ENCODE measurements at places on chromosomes 11 and 22. TPM values are rescaled to one million over a fixed set of nuclear protein-coding genes. Genes with fewer than 3 reads are reported as not detected.

DNA sequence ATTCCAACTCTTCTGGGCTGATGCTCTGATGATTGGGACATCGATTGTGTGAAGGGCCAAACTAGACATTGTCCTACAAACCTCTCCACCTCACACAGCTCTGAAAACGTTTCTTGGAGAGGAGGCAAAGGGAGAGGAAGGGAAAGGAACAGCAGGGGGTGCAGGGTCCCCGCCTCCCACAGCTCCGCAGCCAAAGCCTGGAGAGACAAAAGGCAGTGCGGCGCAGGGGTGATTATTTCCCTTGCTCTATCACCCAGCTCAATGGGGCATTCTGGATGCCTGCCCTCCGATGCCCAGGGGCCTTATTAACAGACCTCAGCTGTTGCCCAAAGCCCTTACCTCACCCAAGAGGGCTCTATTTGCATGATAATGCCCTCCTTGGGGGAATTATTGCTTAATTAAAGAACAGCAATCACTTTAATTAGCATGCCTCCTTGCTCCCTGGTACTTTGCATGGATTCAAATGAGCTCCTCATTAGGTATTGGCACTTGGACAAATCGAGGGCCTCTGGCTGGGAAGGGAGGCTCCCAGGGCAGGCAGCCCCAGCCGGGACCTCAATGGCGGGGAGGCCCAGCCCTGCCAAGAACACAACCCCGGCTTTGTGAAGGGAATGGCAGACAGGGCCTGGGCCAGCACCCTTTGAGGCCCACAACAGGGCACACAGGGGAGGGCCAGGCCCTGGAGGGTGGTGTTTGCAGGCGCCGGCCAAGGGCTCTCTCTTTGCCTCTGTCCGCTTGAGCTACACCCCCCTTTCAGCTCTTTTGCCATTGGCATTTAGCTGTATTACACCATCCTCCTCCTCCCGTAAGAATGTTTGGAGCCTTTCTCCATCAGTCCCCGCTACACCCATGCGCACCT is 19.8 kb upstream of the CDON start:
- DNase-seq, result no peak

DNA sequence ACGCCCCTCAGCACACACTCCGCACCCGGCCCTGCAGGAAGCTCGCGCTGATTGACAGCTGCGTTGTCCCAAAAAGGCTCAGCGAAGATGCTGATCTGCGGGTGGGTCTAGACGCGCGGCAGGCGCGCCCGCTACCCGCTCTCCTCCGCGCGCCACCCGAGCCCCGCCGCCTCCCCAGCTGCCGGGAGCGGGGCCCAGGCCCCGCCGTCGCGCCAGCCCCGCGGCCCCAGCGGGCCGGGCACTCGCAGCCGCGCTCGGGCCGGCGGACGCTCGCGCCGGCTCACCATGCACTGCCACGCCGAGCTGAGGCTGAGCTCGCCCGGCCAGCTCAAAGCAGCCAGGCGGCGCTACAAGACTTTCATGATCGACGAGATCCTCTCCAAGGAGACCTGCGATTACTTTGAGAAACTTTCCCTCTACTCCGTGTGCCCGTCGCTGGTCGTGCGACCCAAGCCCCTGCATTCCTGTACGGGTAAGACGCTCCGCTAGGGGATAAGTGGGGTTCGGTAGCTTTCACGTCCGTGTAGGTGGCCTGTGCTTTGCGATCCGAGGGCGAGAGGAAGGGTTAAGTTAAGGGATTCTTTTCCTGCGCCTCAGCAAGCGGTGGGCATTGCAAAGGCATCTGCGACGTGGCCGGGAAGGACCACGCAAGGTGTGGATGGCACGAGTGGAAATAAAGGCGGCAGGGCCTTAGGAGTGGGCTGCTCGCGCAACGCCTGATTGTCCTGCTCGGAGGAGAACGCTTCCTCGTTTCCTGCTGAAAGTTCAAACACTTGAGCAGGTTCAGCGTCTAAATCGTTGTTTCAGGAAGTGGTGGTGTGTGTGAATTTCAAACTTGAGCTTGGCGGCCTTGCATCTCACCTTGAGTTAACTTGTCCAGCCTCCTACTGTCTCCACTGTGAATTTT is at the start of gene BARX2:
Gene BARX2, plus strand, starts transcription at position 98 of the 907 bp plus-strand sequence. Its CDS starts 188 bp downstream, at position 286.
- DNase-seq, result peak; percentile 62

Gene TMPRSS5
- total RNA-seq, result 0.72 TPM

DNA sequence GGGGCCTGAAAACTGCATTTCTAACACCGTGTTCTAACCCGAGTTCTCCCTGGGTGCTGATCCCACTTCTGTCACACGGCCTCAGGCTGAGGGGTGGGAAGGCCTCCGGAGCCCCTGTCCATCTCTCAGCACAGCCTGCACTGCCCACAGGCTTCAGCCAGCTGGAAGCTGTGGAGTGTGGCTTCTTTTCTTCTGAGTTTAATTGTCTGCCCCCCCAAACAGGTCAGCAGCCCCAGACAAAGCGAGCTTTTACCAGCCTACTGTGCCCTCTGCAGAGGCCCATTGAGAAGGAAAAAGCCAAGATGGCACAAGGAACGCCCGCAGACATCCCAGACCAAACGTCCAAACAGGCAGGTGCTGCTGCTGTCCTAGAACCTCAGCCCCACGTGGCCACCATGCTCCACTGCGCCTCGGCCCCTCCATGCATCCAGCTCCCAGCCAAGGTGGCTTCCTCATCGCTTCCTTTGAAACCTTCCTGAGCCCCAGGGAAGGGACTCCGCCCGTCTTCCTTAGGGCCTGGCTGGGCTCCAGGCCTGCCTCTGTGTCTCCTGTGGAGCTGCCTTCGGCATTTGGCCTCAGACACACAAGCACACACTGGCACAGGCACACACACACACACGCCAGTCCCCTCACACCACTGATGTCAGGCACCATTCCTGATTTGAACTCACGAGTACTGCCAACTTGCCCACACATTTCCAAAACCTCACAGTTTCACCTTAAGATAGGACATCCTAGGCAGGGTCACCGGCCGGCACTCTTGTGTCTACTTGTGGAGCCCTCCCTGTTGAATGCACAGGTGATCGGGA is 1.7 kb downstream of the MOB2 start:
- DNase-seq, result peak; percentile 39

DNA sequence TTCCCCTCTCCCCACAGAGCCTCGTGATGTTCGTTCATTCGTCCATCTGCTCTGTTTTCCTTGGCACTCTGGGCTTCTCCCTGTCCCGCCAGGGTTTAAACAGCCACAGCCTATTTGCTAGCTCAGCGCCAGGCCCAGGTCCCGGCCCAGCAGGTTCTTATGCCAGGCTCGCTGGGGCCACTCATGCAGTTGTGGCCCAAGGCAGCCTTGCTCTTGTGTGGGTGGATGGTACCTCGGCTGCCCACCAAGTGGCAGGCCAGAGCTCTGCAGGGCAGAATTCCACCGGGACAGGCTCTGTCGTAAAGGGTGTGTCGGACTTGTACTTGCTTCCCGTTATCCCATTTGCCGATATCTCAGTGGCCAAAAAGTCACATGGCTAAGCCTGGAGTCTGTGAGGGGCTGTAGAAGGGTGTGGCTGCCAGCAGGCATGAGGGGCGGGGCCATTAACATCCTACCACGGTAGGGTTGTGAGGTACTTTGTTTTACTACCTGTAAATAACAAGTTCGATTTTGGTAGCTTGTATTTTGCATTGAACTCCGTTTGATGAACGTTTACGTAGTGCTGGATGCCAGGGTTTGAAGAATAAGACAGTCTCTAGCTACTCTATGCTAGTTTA is 7.9 kb downstream of the FAM118A start:
- no peak for DNase-seq

- no peak for DNase-seq
These were observed 65.4 kb downstream of the SMCO4 start for GRCh38 chr11:93477684-93478234.

DNA sequence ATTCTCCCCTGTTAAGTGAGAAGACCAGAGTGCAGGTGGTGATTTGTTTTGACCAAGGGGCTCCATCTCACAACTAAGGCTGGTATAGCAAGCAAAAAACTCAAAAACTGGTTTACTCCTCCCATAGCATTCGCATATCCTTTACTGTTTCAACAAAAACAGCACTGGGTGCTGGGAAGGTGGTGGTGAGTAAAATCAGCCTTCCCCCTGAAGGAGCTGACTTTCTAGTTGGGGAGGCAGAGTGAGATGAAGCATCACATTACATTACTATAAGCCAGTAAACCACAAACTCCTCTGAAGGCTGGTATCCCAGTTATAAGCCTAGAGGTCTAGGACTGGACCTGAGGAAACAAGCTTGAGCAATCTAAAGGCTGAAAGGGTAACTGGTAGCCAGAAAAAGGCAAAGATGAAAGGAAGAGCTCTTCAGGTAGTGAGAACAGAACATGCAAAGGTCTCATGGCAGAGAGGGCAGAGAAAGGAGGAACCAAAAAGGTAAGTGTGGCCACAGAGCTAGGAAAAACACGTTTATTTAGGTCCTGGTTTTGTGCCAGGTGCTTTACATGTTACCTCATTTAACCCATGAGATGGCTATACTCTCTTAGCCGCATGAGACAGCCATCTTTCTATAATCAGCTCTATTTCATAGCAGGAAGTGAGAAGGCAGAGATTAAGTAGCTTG is 22.3 kb downstream of the TMEM123 start:
- DNase-seq, result no peak

Gene RASSF10
- total RNA-seq, result not detected

All from right lobe of liver (tissue), 6 donors.